Amygdala (tissue), 56 donors: ENCODE measurements at places on chromosomes 5 and 9.

GRCh38 chr9:120386390-120387131 lies 193.4 kb downstream of the CDK5RAP2 start:
- no peak for DNase-seq

- DNase-seq, result no peak
These were observed 17.7 kb downstream of the ROPN1L start for GRCh38 chr5:10459080-10460055.

- no peak for DNase-seq
These were observed 77.5 kb downstream of the CEMIP2 start for GRCh38 chr9:71690689-71691435.

GRCh38 chr5:153276151-153276550 lies 214.3 kb upstream of the GRIA1 start:
- DNase-seq, result no peak

DNA sequence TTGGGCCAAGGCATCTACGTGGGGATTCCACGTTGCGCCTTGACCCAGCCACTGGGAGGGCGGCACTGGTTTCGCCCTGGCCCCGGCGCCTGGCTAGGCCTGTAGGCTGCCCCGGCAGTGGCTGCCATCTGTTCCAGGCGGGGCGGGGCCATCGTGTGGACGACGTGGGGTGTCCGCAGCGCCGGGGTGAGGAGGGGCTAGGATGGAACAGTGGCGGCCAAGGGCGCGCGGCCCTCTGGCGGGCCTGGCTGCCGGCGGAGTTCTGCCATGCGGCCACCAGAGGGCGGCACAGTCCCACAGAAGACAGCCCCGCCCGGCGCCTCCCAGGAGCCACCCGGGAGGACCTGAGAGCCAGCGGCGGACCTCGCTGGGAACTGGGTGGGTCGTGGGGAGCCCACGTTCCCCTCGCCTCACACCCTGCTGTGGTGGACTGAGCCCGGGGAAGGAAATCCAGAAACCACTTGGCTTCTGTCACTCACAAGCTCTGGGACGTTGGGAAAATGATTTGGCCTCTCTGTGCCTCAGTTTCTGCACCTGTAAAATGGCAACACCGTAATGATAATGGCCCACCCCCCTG lies 22.6 kb upstream of the RAPGEF1 start:
- peak; percentile 29 for DNase-seq

DNA sequence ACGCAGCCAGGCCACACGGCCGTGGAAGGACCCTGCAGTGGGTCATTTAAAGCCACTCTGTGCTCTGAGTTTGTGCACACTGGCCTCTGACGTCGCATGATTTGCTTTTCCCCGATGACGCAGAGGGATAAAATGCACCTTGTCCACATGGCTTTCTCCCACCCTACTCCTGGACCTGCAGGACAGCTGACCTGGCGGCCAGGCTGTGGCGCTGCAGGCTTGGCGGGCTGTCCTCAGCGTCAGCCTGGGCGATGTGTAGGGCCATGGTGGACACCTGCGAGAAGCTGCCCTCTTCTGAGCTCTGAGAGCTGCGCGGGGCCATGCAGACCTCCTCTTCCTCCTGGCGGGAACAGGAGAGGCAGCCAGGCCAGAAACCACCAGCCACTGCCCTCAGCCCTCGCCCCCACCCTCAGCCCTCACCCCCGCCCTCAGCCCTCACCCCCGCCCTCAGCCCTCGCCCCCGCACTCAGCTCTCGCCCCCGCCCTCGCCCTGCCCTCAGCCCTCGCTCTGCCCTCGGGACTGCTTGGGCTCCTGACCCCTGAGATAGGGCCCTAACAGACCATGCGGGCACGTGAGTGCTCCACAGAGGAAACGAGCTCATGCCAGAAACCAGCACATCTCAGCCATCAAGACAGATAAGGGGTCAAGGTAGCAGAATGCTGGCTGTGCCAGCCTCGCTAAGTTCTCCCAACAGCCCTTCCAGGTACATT lies 20.0 kb upstream of the SCGB3A1 start:
- no peak for DNase-seq

- peak; percentile 22 for DNase-seq
These were observed 142.4 kb downstream of the YIPF5 start for GRCh38 chr5:144028058-144028457.

DNA sequence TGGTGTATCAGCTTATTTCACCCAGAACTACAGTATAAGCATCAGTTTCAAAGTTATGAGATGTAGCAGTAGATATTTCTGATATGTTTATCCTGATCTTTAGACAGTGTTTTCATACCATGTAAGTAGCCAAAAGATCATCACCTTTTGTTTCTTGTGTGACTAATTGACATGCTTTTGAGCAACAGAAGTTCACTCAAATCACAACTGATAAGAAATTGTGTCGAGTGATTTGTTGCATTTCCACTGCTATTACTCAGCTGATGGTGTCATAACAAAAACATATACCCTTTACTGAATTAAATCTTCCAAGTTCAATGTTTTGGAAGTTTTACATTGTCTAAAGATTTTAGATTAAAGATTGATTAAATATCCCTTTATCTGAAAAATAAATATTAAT lies 324.5 kb downstream of the TUSC1 start:
- DNase-seq, result no peak

- no peak for DNase-seq
These were observed 1043.8 kb upstream of the NUDT12 start for GRCh38 chr5:104606258-104606829.

- no peak for DNase-seq
These were observed 26.5 kb downstream of the ABL1 start for GRCh38 chr9:130861372-130862180.

- no peak for DNase-seq
These were observed 64.0 kb upstream of the ERBIN start for GRCh38 chr5:65862384-65862783.

DNA sequence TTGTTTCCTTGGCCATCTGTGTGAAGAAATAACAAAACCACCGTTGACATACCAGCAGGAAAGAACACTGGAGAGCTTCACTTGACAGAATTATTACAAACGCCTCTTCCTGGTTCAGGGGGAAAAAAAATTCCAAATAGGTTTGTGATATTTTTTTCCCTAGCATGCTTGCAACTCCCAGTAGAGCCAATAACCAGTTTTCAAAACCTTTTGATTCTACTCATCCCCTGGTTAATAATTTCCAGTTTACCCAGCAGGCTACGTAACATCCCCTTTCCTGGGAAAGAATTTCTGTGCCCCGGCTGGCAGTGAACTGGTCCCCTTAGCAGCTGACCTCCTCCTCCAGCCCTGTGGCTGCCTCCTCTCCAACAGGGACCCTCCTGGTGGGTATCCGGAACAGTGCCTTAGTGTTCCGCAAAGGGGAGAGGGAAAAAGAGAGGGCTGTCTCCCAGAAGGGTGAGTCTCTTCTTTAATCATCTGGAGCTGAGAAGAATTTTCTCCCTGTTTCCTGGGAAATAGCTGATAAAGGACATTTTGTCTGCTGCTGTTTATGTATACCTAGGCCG lies 72.8 kb upstream of the BOD1 start:
- DNase-seq, result no peak

DNA sequence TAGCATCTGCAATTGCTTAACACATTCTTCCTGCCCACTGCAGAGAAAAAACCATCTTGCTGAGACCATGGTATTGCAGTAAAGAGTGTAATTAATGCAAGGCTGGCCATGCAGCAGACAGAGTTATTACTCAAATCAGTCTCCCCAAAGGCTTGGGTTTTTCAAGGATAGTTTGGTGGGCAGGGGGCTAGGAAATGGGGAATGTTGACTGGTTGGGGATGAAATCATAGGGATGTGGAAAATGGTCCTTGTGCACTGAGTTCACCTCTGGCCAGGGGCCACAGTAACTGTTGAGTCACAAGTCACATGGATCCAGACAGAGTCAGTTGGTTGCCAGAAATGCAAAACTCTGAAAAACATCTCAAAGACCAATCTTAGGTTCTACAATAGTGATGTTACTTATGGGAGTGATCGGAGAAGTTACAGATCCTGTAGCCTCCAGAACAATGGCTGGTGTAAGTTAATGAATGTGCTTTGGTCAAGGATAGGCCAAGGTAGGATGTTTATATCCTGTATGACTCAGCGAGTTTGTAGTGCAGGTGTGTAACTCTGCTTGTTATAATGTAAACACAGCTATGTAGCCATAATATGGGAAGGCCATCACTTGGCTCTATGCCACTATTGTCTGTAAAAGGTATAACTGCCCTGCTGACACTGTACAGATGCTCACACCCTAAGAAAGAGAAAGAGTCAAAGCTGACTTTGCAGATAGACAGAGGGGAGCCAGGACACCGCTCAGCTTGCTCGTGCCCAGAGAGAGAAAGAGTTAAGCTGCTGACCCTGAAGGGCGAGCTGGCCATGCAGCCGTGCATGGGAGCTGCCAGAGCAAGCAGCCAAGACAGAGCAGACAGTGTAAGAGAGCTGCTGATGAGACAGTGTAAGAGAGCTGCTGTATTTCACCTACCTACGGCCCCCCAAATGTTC lies 27.2 kb downstream of the C9orf152 start:
- no peak for DNase-seq

- no peak for DNase-seq
These were observed 79.4 kb downstream of the LPAR1 start for GRCh38 chr9:110958847-110959246.

DNA sequence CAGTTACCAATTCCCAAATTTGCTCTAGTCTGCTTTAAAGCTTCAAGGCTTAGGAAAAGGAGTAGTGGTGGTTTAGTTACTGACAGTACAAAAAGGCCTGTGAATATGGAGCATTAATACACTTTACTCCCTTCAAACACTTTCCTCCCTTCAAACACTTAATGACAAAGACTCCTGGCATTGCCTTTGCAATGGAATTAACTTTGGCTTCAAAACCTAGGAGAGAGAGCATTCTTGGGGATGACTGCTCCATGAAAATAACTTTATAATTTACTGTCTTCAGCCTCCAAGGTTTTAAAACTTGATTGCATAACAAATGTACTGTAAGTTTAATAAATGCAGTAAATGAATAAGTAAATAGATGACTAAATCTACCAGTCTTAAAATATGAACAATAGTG lies 185.6 kb downstream of the TRPM3 start:
- DNase-seq, result no peak
